Stimulated activated CD4-positive, alpha-beta T cell treated with anti-CD3 and anti-CD28 coated beads, Interleukin-15, amount 100 ng/mL, for 1 hour (primary cell): ENCODE measurements at places on chromosomes 1 and 21.

- no peak for DNase-seq
Measured at GRCh38 chr1:30109853-30110252, 613.5 kb downstream of the MATN1 start.

DNA sequence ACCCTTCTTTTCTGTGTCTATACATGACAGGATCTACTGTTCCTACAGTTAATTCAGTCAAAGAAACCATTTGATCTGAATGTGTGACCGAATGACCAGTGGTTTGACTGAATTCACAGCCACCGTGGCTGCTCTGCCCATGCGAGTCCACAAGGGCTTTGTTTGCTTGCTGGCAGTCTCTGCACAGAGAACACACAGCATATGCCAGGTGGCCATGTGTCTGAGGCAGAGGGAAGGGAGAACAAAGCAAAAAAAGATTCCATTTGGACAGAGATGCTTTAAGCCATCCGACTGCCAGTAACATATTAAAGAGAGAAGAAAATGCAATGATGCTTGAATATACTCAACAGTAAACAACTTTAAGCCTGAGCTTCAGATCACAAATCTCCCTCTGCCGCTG is 737.8 kb upstream of the CXADR start:
- DNase-seq = no peak

- no peak for DNase-seq
Measured at GRCh38 chr1:205955499-205955898, 12.2 kb upstream of the SLC26A9 start.

GRCh38 chr1:113674591-113674990 is 84.7 kb downstream of the PHTF1 start:
- no peak for DNase-seq

- DNase-seq = no peak
Measured at GRCh38 chr1:21311016-21311415, 20.8 kb upstream of the ECE1 start.

- no peak for DNase-seq
Measured at GRCh38 chr1:29282135-29282923, 46.0 kb downstream of the PTPRU start.

DNA sequence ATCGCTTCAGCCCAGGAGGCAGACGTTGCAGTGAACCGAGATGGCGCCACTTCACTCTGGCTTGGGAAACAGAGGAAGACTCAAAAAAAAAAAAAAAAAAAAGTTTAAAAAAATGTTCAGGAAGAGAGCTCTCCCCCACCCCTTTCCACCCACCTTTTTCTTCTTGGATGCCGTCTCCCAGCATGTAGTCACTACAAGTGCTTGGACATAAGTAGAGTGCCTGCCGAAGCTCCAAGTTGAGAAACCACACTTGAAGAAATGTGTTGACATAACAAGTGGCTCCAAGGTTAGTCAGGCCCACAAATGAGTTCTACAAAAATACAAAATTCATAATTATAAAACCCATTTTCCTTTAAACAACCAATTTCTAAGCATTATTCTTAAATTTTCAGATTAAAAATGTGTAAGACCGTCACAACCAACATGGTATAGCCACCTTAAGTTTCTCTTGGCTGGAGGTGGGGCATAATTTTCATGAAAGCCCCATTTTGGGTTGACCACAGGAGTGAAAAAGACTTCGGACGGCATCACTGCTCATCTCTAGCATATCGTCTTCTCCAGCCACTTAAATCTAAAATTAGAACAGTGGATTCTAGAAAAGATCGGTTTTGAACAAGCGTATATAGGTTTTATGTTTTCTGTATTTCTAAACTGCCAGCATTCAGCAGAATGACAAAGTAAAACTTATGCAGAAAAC is 26.4 kb downstream of the USP48 start:
- no peak for DNase-seq

- DNase-seq = no peak
Measured at GRCh38 chr1:66552287-66552686, 18.3 kb downstream of the SGIP1 start.

DNA sequence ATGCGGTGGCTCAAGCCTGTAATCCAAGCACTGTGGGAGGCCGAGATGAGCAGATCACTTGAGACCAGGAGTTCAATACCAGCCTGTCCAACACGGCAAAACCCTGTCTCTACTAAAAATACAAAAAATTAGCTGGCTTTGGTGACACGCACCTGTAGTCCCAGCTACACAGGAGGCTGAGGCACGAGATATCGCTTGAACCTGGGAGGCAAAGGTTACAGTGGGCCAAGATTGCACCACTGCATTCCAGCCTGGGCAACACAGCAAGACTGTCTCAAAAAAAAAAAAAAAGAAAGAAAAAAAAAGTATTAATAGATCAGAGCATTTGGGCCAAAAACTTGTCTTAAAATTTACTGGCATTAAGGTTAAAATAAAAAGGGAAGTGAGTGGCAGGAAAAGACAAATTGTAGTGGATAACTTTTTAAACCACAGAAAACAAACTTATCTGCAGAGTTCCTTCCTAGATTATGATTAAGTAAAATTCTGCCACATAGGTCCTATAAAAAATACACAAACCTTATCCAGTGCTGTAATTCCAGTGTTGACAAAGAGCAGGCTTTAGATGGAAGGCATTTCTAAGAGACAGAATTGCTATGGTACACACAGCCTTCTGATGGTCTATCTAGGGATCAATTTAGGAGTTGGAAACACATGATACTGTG is 53.3 kb downstream of the EIF4G3 start:
- no peak for DNase-seq

GRCh38 chr1:183148599-183148998 is 37.5 kb upstream of the LAMC2 start:
- no peak for DNase-seq

GRCh38 chr1:40435471-40435870 is 14.8 kb upstream of the ZFP69B start:
- DNase-seq = no peak

DNA sequence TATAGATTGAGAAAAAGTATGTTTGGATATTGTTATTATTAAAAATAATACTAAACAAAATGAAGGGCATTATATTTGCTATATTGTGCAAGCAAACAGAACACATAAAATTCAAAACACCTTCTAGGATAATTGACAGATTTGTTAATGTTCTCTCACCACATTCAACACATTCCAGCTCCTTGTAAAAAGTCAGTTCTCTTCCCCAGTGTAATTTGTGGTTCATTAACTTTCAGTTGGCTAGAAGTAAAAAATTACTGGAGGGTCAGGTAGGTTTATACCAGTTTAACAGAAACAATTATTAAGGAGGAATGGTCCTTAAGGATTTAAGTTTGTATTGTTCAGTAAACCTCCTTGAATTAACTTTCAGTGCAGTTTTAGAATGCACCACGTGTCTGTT is 1235.3 kb upstream of the ADGRL2 start:
- no peak for DNase-seq

DNA sequence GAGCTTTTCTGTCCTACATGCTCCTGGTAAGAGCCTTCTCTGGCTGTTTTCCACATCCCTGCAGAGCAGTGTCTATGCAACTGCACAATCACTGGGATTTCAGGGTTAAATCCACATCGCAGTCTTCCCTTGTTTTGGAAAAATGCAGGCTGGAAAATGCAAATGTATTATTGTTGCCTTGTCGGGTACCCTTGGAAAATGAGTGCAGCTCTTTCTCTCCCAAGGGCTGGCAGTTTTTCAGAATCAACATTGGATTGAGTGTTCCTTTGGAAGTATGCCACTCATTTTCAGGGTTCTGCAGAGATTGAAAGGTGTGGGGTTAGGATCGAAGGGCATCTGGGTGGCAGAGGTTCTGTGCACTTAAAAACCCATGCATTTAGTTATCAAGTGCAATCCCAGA is 3.2 kb downstream of the NOS1AP start:
- no peak for DNase-seq

DNA sequence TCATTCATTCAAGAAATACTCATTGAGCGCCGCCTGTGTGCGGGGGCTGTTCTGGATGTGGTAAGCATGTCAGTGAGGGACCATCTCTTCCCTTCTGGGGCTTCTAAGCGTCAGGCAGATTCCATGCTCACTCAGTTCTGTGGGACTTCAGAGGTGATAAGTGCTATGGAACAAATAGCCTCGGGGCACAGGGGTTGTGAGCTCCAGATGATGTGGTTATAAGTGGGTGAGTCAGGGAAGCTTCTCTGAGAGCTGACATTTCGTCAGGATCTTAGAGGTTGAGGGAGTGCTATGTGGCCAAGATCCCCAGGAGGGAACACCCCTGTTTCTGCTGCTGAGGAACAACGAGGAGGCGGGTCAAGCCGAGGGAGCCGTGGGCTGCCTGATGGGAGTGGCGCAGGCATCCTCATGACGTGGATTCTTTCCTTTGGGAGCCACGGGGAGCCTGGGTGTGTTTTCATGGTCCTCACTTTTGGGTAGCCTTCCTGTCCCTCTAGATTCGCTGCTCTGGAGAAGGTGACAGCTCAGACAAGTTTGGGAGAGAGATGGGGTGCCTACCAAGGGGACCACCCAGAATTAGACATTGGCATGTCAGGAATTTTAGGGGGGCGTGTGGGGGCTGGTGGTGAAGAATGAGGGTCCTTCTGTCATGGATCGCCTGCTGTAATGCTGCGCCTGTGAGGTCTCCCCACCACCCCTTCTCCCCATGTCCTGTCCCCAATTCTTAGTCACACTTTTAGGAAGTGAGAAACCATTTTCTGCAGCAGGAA is 38.5 kb downstream of the HUNK start:
- DNase-seq = no peak

- DNase-seq = no peak
Measured at GRCh38 chr1:39981945-39982344, 27.0 kb downstream of the MFSD2A start.

DNA sequence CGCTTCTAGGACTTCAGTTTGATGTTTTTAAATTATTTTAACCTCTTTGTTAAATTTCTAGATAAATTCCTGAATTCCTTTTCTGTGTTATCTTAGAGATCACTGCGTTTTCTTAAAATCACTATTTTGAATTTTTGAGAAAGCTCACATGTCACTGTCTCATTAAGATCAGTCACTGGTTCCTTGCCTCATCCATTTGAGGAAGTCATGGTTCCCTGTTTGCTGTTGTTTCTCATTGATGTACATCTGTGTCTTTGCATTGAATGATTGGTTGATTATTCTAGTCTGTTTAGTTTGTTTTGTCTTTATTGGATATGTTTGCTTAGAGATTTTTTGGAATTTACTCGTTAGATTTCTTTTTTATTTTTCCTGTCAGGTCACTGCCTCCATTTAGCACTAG is 50.1 kb downstream of the CRP start:
- DNase-seq = no peak

GRCh38 chr1:115092175-115092574 is 2.9 kb upstream of the TSPAN2 start:
- no peak for DNase-seq

- DNase-seq = no peak
Measured at GRCh38 chr1:178713259-178713658, 11.8 kb upstream of the RALGPS2 start.

DNA sequence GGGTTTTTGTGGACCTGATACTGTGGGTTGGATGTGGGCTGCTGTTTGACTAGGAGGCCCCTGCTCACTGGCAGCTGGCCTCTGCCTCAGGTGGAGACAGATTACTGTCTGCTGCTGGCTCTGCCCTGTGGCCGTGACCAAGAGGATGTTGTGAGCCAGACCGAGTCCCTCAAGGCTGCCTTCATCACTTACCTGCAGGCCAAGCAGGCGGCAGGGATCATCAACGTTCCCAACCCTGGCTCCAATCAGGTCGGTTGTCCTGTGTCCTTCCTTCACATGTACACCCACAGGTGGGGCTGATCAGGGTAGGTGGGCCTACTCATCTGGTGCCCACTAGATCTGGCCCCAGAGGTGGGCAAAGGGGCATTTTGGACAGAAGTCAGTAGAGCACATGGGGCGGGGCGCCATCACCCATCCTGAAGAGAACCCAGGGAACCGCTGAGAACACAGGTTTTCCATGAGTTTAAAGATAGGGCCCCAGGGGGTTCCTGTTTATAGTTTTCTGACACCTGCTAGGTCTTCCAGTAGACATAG is 37.2 kb downstream of the ZBTB17 start:
- no peak for DNase-seq

DNA sequence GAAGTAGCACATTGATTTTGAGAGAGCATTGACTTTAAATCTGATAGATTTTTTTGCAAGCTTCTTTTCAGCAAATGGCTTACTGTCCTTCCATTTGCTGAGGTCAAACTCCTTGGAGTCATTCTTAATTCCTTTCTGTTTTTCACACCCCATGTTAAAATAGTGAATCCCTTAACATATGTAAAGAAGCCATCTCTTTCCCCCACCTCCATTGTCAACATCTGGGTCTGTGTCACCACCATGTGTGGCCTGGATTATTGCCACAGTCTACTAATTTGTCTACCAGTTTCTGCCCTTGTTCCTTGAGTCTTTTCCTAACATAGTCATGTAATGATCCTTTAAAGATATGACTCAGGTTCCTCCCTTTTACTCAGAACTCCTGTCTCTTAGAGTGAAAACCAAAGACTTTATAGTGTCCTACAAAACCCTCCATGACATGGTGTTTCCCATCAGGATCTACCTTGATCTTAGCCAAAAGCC is 104.7 kb downstream of the ST6GALNAC3 start:
- no peak for DNase-seq

DNA sequence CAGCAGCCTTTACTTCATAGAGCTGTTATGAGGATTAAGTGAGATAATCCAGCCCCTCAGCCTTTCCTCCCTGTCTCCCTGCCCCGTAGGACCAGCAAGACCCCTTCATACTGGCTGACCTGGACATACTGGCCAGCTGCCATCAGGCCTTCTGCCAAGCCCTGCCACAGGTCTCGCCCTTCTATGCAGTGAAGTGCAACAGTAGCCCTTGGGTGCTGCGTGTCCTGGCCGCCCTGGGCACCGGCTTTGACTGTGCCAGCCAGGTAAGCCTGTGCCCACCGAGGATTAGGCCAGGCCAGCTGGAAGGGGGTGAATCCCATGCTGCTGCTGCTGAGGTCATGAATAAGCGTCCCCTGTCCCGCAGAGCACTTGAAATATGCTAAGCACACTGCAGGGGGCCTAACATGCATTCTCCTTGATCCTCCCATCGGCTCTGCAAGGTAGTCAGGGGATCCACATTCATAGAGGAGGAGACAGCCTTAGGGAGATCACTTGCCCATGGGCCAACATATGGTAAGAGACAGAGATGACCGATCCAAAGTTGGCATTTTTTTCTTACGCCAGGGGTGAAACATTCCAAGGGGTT is 73.3 kb upstream of the TINAGL1 start:
- DNase-seq = no peak

DNA sequence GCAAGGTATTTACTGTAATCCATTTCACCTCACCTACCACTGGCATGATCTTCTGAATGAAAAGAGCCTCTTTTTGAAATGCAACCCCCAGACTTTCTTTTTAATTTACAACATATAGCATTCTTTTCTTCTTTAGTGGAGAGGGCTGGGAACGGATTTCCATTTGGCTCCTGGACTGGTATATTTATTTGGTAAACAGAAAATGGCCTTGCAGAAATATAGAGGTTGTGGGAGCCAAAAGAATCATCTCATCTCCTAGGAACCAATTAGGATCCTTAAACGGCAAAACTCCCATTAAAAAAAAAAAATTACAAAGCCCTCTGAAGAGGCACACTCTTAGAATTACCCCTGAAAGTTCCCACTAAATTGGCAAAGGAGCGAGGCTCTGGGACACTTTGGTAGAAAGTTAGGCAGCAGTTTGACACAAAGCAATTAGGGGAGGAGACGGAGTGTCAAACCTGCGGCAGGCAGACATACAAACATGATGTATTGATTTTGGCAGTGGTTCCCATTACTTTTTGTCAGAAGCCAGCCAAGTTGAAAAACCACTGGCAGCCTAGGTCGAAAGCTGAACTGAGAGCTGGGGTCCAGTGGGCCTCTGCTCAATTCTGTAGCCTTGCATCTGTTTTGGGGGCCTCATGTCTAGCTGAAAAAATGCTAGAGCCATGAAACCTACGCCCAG is 135.1 kb upstream of the MAGI3 start:
- DNase-seq = no peak

GRCh38 chr1:223035724-223036478 is 107.1 kb downstream of the TLR5 start:
- DNase-seq = no peak
